Hematopoietic multipotent progenitor cell treated with erythropoietin and hydrocortisone succinate and interleukin-3 and kit ligand, for 17 days (in vitro differentiated cells): ENCODE measurements at places on chromosomes 3 and 15.

GRCh38 chr3:2599471-2599870 lies 500.8 kb downstream of the CNTN4 start:
- no peak for DNase-seq

GRCh38 chr3:44252332-44252959 lies 10.8 kb downstream of the TOPAZ1 start:
- DNase-seq: no peak

DNA sequence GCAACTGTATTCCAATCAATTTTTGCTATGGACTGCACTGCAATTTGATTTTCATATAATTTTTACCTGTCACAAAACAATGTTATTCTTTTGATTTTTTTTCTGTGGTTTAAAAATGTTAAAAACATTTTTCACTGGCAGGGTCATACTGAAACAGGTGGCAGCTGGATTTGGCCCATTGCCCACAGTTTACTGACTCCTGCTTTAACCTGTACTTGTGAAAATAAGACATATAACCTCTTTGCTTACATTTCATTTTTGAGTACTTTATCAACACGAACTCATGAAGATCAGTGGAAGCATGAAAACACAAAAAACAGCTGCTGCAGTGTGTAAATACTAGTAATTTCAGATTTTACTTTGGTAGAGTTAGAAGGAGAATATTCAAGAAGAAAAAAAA lies 313.1 kb downstream of the WDR72 start:
- DNase-seq: no peak

GRCh38 chr3:67630666-67631362 lies 23.6 kb downstream of the SUCLG2 start:
- DNase-seq: no peak

DNA sequence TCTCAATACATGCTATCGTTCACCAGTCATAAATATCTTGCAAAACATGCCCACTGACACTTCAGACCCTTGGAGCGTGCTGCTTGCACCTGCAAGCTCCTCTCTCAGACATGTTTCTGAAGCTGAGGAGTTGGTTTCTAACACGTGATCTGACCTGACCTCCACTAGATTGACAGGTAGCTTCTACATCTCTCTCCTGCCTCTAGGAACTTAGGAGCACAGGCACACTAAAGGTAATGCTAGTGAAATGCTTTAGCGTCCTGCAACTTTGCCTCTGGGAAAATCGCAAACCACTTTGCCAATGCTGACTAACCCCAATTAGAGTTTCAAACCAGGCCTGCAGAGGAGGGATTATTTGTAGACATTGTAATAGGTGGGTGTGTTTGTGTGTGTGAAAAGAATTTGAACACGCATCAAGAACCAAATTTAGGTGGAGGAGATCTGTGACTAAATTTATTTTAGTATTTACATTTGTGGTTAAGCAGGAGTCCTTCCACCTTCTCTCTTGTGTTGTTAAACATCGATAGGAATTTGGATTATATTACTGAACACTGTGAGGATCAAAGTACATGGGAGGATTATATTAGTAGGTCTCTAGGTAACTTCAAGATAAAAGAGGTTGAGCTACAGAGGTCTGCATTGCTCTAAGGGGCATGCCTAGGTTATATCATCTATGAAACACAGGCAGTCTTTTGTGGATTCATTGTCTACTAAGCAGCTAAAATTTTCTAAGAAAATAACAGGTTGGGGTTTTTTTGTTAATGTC lies 86.7 kb upstream of the ZBED2 start:
- DNase-seq: no peak

DNA sequence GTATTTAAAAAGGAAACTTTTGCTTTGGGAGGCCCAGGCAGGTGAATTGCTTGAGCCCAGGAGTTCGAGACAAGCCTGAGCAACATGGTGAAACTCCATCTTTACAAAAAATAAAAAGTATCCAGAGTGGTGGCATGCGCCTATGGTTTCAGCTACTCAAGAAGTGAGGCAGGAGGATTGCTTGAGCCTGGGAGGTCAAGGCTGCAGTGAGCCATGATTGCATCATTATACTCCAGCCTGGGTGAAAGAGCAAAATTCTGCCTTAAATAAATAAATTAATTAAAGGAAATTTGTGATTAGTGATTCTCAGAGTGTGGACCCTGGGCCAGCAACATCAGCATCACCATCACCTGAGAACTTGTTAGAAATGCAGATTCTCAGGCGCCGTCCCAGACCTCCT lies 9.9 kb upstream of the COMMD4 start:
- no peak for DNase-seq

GRCh38 chr15:65337436-65338070 lies 33.1 kb downstream of the RNU5B-1 start:
- DNase-seq: no peak

DNA sequence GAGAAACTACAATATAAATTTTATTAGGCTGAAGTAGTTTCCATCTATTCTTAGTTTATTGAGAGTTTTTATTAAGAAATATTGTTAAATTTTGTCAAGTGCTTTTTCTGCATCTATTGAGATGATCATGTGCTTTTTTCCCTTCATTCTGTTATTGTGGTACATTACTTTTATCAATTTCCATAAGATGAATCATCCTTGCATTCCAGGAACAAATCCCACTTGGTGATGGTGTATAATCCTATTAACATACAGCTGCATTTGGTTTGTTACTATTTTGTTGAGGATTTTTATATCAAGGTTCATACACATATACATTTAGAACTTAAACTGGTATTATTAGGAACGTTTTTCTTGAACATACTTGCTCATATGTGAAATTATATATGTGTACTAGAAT lies 199.8 kb downstream of the TBC1D5 start:
- no peak for DNase-seq

- DNase-seq: no peak
Measured at GRCh38 chr15:33204926-33205325, 10.4 kb upstream of the FMN1 start.
